ENCODE measurements at places on chromosomes 7 and 10. TPM values are rescaled to one million over a fixed set of nuclear protein-coding genes. Genes with fewer than 3 reads are reported as not detected.

- DNase-seq: no peak
- no peaks in the 10 kb centered on the region for H3K27me3 ChIP-seq
- no peak overlapping the region for H3K4me3 ChIP-seq
- no peak overlapping the region for H3K27ac ChIP-seq
Observed at GRCh38 chr10:77795426-77796055, 131.0 kb downstream of the DLG5 start.

DNA sequence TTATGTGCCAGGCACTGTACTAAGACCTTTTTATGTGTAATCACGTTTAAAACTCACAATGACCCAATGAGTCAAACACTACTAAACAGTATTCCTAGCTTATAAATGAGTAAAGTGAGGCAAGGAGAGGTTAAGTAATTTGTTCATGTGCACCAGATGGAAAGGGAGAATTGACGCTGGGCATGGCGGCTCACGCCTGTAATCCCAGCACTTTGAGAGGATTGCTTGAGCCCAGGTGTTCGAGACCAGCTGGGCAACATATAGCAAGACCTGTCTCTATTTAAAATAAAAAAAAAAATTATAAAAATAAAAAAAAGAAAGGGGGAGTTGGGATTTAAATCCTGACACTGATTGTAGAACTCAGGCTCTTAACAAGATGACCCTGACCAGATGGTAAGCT is 46.7 kb upstream of the DLG5 start:
- peaks cover 4% of the 10 kb centered on the region for H3K4me1 ChIP-seq
- H3K27me3 ChIP-seq: no peaks in the 10 kb centered on the region

GRCh38 chr10:24723386-24723787 is 300 bp downstream of the ARHGAP21 start:
- peak overlapping the region; percentile 59 for H3K4me3 ChIP-seq
- H3K4me1 ChIP-seq: peaks cover 37% of the 10 kb centered on the region
- no peak overlapping the region for H3K27ac ChIP-seq
- DNase-seq: peak; percentile 63
- no peaks in the 10 kb centered on the region for H3K27me3 ChIP-seq

- DNase-seq: no peak
- no peak overlapping the region for H3K4me3 ChIP-seq
- H3K36me3 ChIP-seq: no peaks in the 10 kb centered on the region
- H3K4me1 ChIP-seq: peaks cover 42% of the 10 kb centered on the region
Observed at GRCh38 chr10:71501402-71501801, 104.7 kb downstream of the CDH23 start.

DNA sequence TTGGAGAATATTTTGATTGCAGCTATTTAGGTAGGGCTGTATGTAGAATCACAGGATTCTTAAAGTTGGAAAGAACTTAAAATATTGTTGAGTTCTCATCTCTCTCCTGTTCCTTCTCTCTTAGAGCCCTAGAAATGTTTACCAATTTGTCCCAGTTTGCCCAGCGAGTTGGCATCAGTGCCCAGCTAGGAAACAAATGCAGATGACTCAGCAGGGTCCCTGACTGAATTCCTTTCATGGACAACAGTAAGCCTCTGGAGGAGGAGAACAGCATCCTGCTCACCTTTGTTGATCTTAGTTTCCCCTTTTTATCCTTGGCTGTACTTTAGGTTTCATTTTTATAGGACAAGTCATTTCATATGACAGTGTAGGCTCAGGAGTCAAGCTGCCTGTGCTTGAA is 89.3 kb downstream of the SEC23IP start:
- no peak overlapping the region for H3K4me3 ChIP-seq
- H3K36me3 ChIP-seq: no peaks in the 10 kb centered on the region
- H3K27me3 ChIP-seq: peaks cover 7% of the 10 kb centered on the region
- no peak overlapping the region for H3K27ac ChIP-seq

DNA sequence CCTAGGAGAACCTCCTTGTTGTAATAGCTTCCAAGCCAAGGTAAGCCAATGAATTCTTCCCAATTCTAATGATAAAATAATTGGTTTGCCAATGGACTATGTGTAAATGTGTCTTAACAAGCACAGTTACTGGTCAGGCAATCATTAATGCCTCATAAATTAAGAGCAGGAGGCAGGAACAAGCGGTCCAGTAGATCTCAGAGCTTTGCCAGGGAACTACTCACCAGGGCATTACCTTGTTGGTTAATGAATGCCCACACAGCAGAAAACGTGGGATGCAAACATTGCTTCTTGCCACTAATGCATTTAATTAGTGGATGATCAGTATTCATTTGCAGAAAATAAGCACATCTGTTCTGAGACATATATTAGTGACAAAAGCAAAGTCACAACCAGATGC is 26.7 kb upstream of the ZNF800 start:
- H3K36me3 ChIP-seq: no peaks in the 10 kb centered on the region
- H3K4me1 ChIP-seq: no peaks in the 10 kb centered on the region
- no peak overlapping the region for H3K27ac ChIP-seq
- DNase-seq: no peak
- H3K4me3 ChIP-seq: no peak overlapping the region

DNA sequence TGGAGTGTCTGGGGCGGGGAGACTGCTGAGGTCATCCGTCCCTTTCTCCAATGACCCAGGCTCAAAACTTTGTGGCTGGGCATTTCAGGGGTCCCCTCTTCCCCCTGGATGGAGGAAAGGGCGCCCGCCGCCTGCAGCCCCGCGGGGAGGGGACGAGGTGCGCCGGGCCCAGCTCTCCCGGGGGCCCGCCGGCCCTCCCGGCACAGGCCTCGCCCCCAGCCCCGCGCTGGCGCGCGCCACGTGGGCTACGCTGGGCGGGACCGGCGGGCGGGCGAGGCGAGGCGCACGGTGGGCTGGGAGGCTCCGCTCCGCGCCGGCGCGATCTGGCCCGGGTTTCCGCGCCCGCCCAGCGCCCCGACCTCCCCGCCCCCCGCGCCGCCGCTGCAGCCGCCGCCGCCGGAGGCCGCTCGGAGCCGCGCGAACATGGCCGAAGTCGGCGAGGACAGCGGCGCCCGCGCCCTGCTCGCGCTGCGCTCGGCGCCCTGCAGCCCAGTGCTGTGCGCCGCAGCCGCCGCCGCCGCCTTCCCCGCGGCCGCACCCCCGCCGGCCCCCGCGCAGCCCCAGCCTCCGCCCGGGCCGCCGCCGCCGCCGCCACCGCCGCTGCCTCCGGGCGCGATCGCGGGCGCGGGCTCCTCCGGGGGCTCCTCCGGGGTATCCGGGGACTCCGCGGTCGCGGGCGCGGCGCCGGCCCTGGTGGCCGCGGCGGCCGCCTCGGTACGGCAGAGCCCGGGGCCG is at the start of gene FOXK1:
Gene FOXK1, plus strand, starts transcription at position 410 of the 735 bp plus-strand sequence. Its CDS starts 14 bp downstream, at position 424.
- peak within 1 kb of the TSS; percentile 82 for H3K4me3 ChIP-seq
- H3K4me1 ChIP-seq: peaks cover 16% of the 10 kb centered on the region
- H3K36me3 ChIP-seq: no peaks in the 10 kb centered on the region
- H3K27me3 ChIP-seq: peaks cover 2% of the 10 kb centered on the region
- peak within 1 kb of the TSS; percentile 96 for H3K27ac ChIP-seq

GRCh38 chr7:73606801-73607691 is 17.3 kb downstream of the MLXIPL start:
- H3K27ac ChIP-seq: no peak overlapping the region
- DNase-seq: peak; percentile 81
- H3K4me3 ChIP-seq: no peak overlapping the region
- no peaks in the 10 kb centered on the region for H3K4me1 ChIP-seq
- no peaks in the 10 kb centered on the region for H3K36me3 ChIP-seq

DNA sequence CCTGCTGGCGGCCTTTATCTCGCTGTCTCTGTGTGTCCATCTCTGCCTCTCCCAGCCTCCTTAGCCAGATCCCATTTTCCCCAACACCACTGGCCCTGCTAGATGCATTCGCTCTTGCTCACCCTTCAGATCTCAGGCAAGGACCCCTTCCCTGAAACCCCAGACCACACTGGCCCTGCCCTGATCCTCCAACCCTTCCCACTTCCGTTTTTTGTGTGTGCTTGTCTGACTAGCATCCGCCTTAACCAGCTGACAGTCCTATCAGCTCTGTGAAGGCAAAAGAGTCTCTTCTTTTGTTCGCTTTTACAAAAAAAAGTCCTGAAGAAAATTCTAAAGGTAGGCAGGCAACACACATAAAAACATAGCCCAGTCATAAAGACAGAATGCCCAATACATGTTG is 28.7 kb downstream of the CHST15 start:
- H3K4me3 ChIP-seq: peak overlapping the region; percentile 58
- H3K4me1 ChIP-seq: peaks cover 67% of the 10 kb centered on the region
- peak overlapping the region; percentile 86 for H3K27ac ChIP-seq
- H3K27me3 ChIP-seq: no peaks in the 10 kb centered on the region

DNA sequence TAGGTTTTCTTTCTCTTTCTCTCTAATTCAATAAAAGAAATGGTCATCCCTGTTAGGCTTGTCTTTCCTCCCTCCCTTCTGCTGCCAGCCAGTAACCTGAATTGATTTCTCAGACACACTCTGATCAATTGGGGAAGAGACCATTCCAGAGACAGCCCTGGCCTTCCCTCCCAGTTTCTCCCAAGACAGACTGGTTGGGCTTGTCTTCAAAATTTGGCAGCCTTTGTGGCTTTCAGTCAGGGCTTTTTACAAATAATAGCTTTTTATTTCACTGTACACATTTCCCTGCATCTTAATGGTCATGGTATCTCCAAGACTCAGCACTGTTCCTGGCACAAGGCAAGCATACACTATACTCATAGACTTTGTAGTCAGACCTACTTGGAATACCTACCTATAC is 33.9 kb downstream of the BCAP29 start:
- H3K27ac ChIP-seq: peak overlapping the region; percentile 11
- DNase-seq: no peak
- peaks cover 23% of the 10 kb centered on the region for H3K4me1 ChIP-seq

GRCh38 chr7:126792521-126792920 is 460.2 kb downstream of the GRM8 start:
- H3K36me3 ChIP-seq: no peaks in the 10 kb centered on the region
- peaks cover 8% of the 10 kb centered on the region for H3K27me3 ChIP-seq
- no peak overlapping the region for H3K4me3 ChIP-seq
- DNase-seq: no peak
- no peak overlapping the region for H3K27ac ChIP-seq
- H3K4me1 ChIP-seq: peaks cover 4% of the 10 kb centered on the region

- no peak for DNase-seq
- peaks cover 13% of the 10 kb centered on the region for H3K4me1 ChIP-seq
- H3K27me3 ChIP-seq: no peaks in the 10 kb centered on the region
- H3K4me3 ChIP-seq: no peak overlapping the region
- H3K27ac ChIP-seq: no peak overlapping the region
- H3K36me3 ChIP-seq: no peaks in the 10 kb centered on the region
Observed at GRCh38 chr10:33817605-33818004, 483.1 kb upstream of the NRP1 start.

- no peaks in the 10 kb centered on the region for H3K27me3 ChIP-seq
- no peak overlapping the region for H3K4me3 ChIP-seq
- DNase-seq: no peak
- H3K27ac ChIP-seq: no peak overlapping the region
Observed at GRCh38 chr7:133040674-133041073, 41.2 kb downstream of the CHCHD3 start.

GRCh38 chr10:82505009-82505408 is 630.0 kb downstream of the NRG3 start:
- peaks cover 27% of the 10 kb centered on the region for H3K27me3 ChIP-seq
- DNase-seq: no peak
- H3K4me1 ChIP-seq: peaks cover 4% of the 10 kb centered on the region
- H3K36me3 ChIP-seq: no peaks in the 10 kb centered on the region
- H3K27ac ChIP-seq: no peak overlapping the region

DNA sequence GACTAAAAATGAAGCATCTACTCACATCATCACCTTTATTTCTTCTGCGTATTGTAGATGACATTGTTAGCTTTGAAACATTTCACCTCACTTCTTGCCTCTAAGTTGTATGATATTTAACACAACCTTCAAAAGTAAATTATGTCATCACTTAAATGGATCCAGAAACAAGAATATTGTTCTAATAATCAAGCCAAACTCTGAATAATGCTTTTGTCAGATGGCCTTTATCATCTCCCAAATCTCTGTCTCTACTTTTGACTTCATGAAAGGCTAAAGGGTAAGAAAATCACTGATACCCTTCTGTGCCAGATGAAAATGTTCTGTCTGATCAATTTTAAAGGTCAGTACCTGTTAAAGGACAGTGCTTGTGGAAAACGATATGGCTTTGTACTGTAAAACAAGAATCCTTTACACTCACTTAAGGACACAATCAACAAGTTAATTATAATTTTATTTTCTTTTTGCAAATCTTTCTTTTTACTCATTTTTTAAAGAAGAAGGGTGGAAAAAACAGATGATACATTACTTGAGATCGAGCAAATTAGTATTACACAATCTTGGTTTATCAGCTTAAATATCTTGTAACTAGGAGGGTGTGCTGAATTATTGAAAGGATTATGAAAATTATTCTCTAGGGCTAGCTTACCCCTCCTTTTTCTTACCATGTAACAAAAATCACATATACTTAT is 309.4 kb upstream of the IGFBP3 start:
- H3K27me3 ChIP-seq: no peaks in the 10 kb centered on the region
- DNase-seq: no peak
- peaks cover 24% of the 10 kb centered on the region for H3K4me1 ChIP-seq
- H3K27ac ChIP-seq: no peak overlapping the region

- DNase-seq: peak; percentile 96
- no peaks in the 10 kb centered on the region for H3K36me3 ChIP-seq
- no peak overlapping the region for H3K4me3 ChIP-seq
- no peak overlapping the region for H3K27ac ChIP-seq
Observed at GRCh38 chr10:86376852-86377796, 10.5 kb upstream of the GRID1 start.

- DNase-seq: no peak
- peaks cover 12% of the 10 kb centered on the region for H3K4me1 ChIP-seq
- no peaks in the 10 kb centered on the region for H3K27me3 ChIP-seq
- peaks cover under 1% of the 10 kb centered on the region for H3K36me3 ChIP-seq
- H3K27ac ChIP-seq: no peak overlapping the region
Observed at GRCh38 chr7:17651863-17652385, 288.4 kb downstream of the SNX13 start.

GRCh38 chr7:131284702-131285419 is 42.8 kb upstream of the MKLN1 start:
- H3K27ac ChIP-seq: no peak overlapping the region
- no peaks in the 10 kb centered on the region for H3K36me3 ChIP-seq
- no peaks in the 10 kb centered on the region for H3K27me3 ChIP-seq
- H3K4me1 ChIP-seq: no peaks in the 10 kb centered on the region
- H3K4me3 ChIP-seq: no peak overlapping the region

GRCh38 chr7:130409712-130410072 is 29.4 kb downstream of the CPA1 start:
- peak overlapping the region; percentile 94 for H3K27ac ChIP-seq
- no peak for DNase-seq
- no peaks in the 10 kb centered on the region for H3K27me3 ChIP-seq
- no peak overlapping the region for H3K4me3 ChIP-seq
- H3K4me1 ChIP-seq: peaks cover 70% of the 10 kb centered on the region

- DNase-seq: no peak
- no peaks in the 10 kb centered on the region for H3K27me3 ChIP-seq
- no peak overlapping the region for H3K4me3 ChIP-seq
- H3K27ac ChIP-seq: peak overlapping the region; percentile 67
Observed at GRCh38 chr7:102942181-102942866, 29.5 kb downstream of the LRRC17 start.

- DNase-seq: no peak
- no peak overlapping the region for H3K4me3 ChIP-seq
- peaks cover 34% of the 10 kb centered on the region for H3K4me1 ChIP-seq
- H3K36me3 ChIP-seq: no peaks in the 10 kb centered on the region
- no peaks in the 10 kb centered on the region for H3K27me3 ChIP-seq
- no peak overlapping the region for H3K27ac ChIP-seq
Observed at GRCh38 chr10:83272666-83273434, 866.5 kb upstream of the GHITM start.

ARHGEF35 gene
- total RNA-seq: 14.9 TPM

MKI67 gene
- 44.0 TPM for total RNA-seq

AGMO gene
- total RNA-seq: 1.1 TPM

FGL2 gene
- total RNA-seq: 0.05 TPM

EGR2 gene
- total RNA-seq: 16.9 TPM

FBXL13 gene
- total RNA-seq: 3.6 TPM

SPAM1 gene
- total RNA-seq: not detected

MGAM2 gene
- total RNA-seq: 0.18 TPM

SLC26A5 gene
- not detected for total RNA-seq

TMEM213 gene
- not detected for total RNA-seq
